RWPE1 (cell line): ENCODE measurements at places on chromosomes 16 and 17.

DNA sequence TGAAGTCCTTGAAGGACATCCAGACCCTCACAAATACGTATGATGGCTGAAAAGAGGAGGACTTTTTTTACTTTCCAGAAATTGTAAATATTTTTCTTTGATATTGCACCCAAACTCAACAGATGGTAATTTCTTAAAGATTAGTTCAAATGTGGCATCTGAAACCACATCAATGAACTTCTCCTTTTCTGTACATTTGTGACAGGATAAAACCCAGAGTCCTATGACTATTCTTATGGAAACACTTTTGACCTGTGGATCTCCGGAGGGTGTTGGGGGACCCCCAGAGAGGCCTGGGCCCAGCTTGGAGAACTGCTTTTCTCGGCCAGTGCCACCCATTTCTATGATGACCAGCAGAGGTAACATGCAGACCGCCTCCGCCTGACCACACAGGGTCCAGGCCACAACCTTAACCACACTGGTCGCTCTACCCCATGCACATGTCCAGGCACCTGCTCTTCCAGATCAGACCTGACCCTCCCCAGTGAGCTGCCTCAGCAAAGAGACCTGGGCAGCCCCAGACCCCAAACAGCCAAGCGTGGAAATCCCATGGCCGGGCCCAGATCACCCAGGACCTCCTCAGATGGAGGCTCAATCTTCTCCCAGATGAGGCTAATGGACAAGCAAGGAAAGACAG, 22.7 kb downstream of the RPH3AL start:
- no peak for DNase-seq

- no peak for DNase-seq
Observed at GRCh38 chr17:66841328-66841727, 6.4 kb downstream of the CACNG5 start.

DNA sequence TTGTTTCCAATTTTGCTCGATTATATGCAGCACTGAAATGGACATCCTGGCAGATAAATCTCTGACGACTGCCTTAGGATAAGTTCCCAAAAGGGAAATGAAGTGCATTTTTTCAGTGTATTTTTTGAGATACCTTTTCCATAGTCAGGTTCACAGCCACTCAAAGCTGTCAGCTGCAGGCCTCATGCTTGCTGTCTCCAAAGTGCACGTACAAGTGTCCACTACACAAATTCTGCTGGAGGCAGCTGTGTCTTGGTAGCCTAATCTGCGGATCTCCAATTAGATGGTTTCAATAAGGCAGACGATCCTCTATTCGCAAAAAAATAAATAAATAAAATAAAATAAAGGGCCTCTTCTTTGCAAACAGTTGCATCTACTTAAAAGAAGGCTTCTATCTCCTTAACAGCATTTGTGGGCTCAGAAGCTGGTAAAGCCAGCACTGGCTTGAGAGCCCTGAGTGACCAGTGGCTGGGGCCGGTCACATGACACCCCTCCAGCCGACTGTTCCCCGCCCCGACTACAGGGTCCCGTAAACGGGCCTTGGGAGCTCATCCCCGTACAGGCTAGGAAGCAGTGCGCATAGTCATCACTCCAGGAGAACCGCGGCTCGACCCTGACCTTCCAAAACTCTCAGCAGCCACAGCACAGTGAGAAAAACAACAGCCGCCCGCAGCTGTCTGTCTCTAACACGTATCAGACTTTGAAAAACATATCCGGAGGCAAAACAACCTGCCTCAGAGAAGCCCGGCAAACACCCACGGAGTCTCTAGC, 18.8 kb downstream of the RPH3AL start:
- no peak for DNase-seq

- no peak for DNase-seq
Observed at GRCh38 chr17:39650121-39650579, 13.2 kb downstream of the STARD3 start.

DNA sequence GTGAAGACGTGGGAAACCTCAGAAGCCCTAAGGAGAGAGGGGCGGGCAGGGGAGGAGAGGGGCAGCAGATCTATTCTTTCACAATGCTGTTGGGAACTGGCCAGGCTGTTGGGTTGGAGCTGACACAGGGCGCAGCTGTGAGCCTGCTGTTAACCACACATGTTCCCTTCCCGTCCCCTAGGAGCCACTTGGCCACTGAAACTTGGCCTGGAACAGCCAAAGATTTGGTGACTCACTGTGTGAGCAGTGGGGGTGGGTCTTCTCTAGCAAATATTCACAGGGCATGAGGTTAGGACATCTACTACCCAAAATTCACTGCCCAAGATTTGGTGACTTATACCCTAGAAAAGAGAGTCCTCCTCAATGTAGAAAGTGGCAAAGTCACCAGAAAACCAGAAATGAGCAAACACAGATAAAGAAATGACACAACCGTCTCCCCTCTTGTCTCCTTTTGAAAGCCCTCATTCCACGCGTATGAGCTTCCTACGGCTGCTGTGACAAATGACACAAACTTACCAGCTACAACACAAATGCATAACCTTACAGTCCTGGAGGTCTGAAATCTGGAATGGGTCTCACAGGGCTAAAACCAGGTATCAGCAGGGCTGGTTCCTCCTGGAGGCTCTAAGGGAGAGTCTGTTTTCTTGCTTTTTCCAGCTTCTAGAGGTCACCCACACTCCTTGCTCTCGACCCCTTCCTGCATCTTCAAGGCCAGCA, 6.3 kb downstream of the TBC1D16 start:
- no peak for DNase-seq
